Fibroblast of skin of back (primary cell): ENCODE measurements at places on chromosomes 5 and 9.

DNA sequence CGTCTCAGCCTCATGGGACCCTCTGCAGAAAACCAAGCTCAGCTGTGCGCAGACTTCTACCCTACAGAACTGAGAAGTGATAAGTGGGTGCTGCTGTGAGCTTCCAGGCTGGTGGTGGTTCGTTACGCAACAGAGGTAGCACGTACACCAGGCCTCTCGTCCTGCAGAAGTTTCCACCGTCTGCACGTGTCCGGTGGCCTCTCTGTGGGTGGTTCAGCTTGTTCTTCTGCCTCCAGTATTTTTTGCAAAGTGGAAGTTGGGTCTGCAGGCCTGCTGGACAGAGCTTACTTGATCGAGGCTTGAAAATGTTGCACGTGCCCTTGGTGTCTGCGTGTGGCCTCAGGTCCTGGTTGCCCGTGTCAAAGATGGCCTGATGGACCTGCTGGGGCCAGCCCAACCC lies 27.5 kb downstream of the KCNT1 start:
- DNase-seq, result no peak

DNA sequence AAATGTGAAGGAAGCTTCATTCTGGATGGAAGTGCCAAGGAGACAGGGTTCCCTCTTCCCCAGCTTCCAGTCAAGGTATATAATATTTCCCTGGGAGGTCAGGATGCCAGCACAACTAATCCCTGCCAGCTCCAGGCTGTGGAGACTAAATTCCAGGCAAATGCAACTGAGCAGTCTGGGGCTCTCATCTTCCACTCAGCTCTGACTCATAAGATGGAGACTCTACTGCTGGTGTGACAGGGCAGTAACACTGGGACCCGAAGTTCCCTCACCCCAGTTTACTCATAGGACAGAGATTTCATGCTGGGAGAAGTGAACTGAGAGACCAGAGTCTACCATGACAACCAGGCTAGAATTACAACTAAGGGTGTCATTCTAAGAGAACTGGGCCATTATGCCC lies 235.4 kb downstream of the FSTL4 start:
- no peak for DNase-seq

DNA sequence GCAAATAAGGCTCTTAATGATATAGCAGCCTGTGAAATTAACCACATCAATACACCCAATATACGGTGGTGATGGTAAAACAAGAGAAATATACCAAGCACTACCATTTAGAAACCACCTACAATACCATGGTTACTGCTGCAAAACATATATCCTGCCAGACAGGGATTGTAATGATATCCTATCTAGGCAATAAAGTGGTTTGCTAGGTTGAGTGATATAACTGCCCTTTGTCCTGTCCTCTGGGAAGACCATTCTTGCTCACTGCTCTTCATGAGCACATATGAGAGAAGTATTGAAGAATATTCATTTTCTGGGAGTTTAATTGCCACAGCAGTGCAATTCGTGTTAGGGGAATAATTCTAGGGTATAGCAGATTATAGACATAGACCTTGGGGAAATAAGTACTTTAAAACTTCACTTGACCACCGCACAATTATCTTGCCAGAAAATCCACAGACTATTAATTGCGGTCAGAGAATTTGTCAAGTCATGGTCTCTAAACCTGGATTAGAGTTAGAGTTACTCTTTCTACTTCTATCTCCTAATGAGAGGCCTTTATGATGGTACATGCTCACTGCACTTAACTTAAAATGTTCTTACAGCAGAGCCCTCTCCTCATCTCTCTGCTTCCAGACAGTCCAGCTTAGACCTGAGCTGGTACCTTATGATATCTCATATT lies 413.0 kb downstream of the ZNF608 start:
- DNase-seq, result no peak

DNA sequence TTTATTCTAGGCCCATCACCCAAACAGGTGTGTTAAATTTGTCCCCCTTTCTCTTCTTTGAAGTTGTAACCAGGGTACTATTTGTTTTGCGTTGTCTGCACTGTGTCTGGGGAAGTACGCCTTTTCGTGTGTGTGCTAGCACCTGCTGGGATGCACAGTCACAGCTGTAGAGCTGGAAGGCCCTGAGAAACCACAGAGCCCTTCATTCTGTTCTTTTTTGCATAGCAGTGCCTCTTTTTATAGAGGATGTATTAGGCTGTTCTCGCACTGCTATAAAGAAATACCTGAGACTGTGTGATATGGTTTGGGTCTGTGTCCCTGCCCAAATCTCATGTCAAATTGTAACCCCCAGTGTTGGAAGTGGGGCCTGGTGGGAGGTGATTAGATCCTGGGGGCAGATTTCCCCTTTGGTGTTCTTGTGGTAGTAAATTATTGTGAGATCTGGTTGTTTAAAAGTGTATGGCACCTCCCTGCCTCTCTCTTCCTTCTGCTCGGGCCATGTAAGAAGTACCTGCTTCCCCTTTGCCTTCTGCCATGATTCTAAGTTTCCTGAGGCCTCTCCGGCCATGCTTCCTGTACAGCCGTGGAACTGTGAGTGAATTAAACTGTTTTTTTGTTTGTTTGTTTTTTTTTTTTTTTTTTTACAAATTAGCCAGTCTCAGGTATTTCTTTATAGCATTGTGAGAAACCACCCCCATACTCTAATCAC lies 14.0 kb downstream of the SEC61B start:
- DNase-seq, result no peak

- DNase-seq, result peak; percentile 80
Observed at GRCh38 chr5:145587710-145588109, 247.4 kb downstream of the PRELID2 start.

DNA sequence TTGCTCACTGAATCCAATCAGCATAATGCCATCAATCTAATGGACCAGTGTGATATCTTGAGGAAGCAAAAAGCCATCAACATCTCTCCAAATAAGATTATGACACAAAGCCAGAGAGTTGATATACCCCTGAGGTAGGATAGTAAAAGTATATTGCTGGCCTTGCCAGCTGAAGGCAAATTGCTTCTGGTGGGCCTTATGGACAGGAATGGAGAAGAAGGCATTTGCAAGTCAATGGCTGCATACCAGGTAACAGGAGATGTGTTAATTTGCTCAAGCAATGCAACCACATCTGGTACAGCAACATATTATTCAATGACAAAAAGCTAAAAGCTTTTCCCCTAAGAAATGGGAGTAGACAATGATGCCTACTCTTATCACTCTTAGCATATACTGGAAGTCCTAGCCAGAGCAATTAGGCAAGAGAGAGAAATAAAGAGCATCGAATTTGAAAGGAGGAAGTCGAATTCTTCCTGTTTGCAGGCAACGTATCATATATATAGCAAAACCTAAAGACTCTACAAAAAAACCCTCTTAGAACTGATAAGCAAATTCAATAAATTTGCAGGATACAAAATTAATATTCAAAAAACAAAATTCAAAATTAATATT lies 216.1 kb upstream of the RASA1 start:
- DNase-seq, result no peak

GRCh38 chr9:113340011-113340699 lies at the start of gene WDR31:
TSS of gene WDR31 (minus strand) at chr9:113340275. CDS start at chr9:113332022, 8,253 bp downstream.
- DNase-seq, result peak; percentile 88

- peak; percentile 22 for DNase-seq
Observed at GRCh38 chr9:2816476-2817141, 27.3 kb downstream of the PUM3 start.

DNA sequence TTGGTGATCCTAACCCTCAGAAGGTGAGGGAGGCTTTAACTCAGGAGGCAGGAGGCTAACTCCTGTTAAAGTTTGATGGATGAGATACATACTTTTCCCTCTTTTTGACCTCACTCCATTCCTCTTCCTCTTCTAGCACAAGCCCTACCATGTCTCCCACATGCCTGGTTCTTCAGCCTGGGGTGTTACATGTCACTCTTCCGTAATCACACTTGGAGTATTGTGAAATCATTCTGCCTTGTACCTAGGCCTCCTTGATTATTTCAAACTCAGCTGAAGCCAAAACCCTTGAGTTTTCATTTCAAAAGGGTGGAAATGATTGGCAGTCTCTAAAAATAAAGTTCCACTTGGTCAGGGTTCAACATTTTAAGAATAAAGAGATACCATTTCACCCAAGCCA lies 1.8 kb downstream of the PLAC8L1 start:
- no peak for DNase-seq

DNA sequence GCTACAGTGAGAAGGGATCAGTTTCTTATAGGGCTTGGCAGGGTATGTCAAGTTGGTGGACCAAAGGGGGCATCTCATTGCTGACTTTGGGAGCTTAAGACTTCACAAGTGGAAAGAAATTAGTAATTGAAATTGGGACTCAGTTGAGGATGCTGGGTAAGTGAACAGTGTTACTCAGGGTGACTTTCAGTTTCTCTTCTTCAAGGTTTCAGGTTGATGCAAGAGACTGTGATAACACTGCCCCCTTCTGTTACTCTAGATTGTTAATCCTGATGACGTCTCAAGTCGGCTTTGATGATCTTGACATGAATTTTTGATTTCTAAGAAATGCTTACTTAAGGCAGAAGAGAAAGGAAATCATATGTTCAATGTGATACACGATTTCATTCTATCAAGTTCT lies 21.3 kb downstream of the KCTD16 start:
- peak; percentile 73 for DNase-seq

- DNase-seq, result no peak
Observed at GRCh38 chr9:134617836-134618162, 23.8 kb upstream of the COL5A1 start.

DNA sequence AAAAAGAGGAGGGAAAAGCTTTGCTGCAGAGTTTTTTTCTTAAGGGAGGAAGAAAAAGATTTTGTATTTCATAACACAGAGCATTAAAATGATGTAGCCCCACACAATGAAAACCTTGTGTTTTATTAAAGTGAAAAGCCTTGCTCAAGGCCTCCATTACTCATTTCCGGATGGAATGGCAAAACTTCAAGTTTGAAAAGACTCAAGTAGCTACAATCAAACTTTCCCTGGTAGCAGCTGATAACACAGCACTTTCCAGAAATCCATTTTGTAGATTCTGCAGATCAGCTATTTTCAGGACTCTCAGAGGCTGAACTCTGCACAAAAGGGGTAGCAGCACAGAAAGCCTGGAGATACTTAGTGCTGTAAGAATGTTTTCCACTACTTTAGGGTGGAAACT lies 374.8 kb downstream of the NFIB start:
- DNase-seq, result peak; percentile 62

- no peak for DNase-seq
Observed at GRCh38 chr5:5080790-5081189, 59.3 kb upstream of the ADAMTS16 start.
